NCI-H510A (cell line): ENCODE measurements at places on chromosomes 3 and 15.

GRCh38 chr3:40057786-40058185 lies 248.4 kb downstream of the MYRIP start:
- DNase-seq, result no peak

DNA sequence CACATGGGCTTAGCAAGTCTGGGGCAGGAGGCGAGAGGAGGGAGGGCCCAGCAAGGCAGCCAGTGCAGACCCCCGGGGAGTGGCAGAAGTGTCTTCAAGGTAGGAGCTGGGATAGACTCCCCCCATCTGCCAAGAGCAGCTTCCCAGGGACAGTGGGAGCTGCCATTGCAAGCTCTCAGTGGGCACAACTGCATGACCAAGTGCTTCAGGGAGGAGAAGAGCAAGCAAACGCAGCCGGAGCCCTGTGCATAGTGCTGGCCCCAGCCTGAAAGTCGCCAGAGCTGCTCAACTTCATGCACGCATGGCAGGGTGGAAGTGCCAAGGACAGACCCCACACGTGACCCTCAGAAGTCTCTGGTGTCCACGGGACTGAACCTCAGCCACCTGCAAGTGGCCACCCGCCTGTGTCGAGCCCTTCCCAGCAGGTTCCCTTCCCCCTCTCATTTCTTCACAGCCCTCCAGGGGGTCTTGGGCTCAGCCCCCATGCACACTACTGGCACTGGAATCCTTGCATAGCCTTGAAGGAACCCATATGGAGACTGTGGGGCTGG lies 89.4 kb downstream of the PLXNA1 start:
- DNase-seq, result no peak

- no peak for DNase-seq
These were observed 7.3 kb downstream of the TMEM212 start for GRCh38 chr3:171850320-171850959.

DNA sequence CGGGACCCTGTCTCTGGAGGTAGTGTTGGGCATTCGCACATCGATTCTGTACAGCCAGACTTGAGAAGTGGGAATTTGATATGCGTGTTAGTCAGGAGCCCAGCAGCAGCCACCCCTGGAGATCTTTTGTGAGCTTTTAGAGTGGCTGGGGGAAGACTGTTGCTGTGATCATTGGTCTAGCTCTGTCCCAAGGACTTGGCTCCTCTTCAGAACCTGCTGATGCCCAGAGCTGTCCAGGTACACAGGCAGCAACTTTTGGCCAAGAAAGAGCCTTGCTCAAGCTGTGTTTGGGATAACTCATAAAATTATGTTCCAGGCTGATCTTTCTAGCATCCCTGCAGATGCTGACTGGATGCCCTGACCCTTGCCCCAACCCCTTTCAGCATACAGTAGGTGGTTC lies 29.3 kb downstream of the LIMD1 start:
- DNase-seq, result no peak

GRCh38 chr15:31328428-31328968 lies 1.9 kb downstream of the KLF13 start:
- DNase-seq, result no peak

DNA sequence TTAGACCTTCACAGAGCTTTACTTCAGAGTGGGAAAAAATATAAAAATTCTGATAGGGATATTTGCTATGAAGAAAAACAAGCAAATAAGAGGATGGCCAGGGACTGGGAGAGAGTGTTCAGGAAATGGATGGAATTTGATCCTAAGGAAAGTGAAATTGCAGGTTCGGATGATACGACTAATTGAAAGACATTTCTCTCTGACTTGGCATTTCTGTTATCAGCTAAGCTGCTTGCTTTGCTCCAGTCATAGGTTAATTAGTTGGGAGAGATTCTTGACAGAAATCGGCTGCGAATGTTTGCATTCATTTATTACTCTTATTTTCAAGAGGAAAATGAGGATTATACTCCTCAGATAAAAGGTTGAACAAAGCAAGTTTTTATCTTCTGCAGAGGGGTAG lies 808.7 kb upstream of the NECTIN3 start:
- DNase-seq, result no peak

- no peak for DNase-seq
These were observed 378.6 kb upstream of the MCTP2 start for GRCh38 chr15:93852761-93853160.

DNA sequence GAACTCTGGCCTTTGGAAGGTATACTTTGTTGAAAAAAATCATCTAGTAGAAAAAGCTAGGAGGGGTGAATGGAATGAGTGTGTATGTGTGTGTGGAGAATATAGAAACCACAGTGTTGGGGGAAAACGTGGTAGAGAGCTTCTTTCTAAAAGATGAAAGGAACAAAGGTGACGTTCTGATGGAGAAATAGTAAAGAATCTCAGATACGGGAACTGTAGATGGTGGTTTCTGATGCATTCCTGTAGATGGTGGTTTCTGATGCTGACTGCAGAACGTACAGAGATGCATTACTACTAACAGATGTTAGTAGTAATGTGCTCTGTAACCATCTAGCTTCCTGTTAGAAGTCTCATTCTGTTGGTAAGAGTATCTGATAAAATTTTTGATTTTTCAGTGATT lies 60.2 kb downstream of the VPS8 start:
- no peak for DNase-seq

DNA sequence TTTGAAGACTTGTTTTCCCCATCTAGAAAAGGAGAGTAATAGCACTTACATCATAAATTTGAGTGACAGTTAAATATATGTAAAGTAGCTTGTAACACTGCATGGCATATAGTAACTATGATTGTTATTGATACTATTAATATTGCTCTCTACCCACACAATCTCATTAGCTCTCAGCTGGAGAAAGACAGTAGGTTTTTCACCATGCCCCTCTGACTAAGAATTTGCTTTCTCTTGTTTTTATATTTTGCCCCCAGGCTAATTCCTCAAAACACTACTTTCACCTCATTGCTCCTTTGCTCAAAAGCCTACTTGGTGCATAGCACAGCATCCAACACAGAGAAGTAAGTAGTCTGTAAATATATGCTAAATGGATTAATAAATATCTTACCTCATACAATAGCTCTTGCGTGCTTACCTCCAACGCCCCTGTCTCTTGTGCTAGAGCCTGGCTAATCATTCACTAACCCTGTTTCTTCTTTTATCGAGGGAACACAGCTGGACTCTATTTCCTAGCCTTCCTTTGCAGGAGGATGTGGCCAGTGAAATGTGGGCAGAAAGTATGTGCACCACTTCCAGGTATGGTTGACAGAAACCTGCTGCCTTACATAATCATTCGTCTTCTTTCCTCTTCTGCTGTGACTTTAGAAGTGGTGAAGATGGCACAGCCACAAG lies 190.0 kb downstream of the PLCH1 start:
- no peak for DNase-seq

- DNase-seq, result no peak
These were observed 618.1 kb downstream of the RBMS3 start for GRCh38 chr3:29899021-29899420.

DNA sequence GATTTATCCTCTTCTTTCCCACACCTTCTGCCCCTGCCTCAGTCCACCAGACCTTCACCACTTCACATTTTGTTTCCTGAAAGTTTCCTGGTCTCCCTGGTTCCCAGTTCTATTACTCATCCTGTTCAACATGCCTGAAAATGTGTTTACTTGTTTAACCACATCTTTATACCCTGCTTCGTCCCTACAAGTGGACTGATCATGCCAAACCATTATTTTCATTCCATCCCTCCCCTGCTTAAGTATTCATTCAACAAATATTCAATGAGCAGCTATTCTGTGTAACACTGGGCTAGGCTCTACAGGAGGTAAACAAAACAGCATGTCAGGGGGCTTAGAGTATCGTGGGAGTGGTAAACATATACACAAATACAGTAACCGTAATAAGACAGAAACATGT lies 5.5 kb downstream of the MYO5A start:
- DNase-seq, result no peak

DNA sequence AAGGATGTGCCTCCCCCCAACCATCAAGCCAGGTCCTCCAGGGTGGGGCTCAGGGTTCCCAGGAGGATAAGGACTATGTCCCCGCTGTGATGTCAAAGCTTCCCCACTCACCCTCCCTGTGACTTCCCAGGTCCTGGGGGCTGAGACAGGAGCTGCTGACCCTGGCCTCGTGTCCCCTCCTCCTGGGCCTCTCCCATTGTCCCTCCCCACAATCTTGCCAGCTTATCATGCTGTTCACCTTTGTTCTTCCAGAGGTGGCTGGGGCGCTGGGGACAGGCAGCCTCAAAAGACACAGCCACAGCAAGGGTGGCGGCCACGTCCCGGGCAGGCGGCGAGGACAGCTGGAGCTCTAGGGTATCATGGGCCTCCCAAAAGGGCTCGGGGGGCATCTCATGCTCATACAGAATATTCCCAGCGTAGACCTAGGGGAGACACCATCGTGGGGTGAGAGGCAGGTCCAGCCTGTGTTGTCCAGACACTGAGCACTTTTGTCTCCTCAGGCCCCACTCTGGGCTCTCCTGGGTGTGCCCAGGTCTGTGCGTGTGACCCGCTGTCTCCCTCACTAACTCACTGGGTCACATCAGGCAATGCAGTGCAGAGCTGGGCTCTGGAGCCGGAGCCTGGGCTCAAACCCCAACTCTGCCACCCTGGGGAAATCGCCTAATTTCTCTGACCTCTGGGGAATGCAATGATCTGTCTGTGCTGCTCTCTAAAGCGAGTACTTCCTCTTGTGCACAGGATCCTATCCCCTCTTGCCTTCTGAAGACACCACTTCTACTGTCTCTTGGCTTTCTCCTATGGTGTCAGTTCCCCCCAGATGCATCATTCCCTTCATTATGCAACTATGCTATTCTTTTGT lies 30.0 kb downstream of the SNX33 start:
- DNase-seq, result no peak

GRCh38 chr15:87563869-87564268 lies 692.7 kb downstream of the NTRK3 start:
- DNase-seq, result no peak

DNA sequence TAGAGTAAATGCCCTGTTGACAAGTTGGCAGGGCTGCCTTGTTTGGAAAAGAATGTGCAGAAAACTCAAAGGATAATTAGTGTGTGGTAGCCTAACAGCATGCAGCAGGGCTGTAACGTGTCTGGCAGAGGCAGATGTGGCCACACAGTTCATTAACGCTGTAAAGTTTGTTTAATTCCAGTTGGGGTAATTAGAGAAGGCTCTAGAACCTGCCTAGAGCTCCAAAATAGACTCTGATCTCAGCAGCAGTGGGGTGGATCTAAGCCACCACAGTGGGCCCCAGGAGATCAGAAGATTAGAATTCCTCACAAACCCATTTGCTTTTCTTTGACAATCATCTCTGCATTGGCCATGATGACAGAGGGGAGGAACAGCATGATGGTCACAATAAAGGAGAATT lies 65.1 kb upstream of the LEKR1 start:
- no peak for DNase-seq

- DNase-seq, result no peak
These were observed 42.3 kb upstream of the SLC25A36 start for GRCh38 chr3:140899363-140899762.
